ENCODE measurements at places on chromosomes 1 and 21.

- peak; percentile 56 for DNase-seq
These were observed 19.2 kb upstream of the PEF1 start for GRCh38 chr1:31663622-31664452.

DNA sequence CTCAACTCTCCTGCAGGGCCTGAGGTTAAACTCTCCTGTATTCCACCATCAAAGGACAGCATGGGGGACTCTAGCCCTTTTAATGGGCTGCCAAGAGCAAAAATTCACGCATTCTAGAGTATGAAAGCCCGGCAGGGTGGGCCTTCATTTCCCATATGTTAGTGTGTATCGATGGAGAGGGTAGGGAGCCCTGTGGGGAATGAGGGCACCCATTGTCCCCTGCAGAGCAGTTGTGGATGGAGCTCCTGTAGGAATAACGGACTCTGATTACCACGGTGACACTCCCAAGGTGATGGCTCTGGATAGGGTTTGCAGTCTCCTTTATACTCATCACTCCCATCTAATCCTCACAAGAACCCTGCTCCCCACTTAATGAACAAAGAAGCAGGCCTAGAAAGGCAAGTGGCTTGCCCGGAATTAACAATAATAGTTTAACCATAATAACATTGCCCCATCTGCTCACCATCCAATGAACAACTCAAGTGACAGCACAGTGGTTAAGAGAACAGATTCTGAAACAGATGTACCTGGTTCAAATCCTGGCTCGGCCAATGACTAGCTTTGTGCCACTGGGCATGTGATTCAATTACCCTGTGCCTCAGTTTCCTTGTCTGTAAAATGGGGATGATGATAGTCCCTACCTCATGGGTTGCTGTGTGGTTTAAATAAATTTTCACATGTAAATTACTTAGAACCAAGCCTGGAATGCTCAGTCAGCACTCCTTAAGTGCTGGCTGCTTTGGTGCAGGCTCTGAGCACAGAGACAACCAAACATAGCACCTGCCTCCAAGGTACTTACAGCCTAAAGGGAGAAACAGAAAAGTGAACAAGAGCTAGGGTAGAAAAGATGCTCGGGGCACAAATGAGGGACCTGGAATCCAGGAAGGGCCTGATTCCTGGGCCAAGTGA, 29.0 kb downstream of the HIVEP3 start:
- no peak for DNase-seq

GRCh38 chr1:173970252-173970651, 51.9 kb downstream of the RC3H1 start:
- no peak for DNase-seq

GRCh38 chr1:101902199-101902598, 94.5 kb downstream of the OLFM3 start:
- DNase-seq: no peak

- DNase-seq: no peak
These were observed 37.5 kb upstream of the GRIK3 start for GRCh38 chr1:37071829-37072228.

- no peak for DNase-seq
These were observed 110.9 kb downstream of the KCNJ15 start for GRCh38 chr21:38367646-38368045.

GRCh38 chr1:12570291-12570690, 47.7 kb downstream of the DHRS3 start:
- DNase-seq: no peak

- no peak for DNase-seq
These were observed 48.8 kb downstream of the EDN2 start for GRCh38 chr1:41435570-41436178.

DNA sequence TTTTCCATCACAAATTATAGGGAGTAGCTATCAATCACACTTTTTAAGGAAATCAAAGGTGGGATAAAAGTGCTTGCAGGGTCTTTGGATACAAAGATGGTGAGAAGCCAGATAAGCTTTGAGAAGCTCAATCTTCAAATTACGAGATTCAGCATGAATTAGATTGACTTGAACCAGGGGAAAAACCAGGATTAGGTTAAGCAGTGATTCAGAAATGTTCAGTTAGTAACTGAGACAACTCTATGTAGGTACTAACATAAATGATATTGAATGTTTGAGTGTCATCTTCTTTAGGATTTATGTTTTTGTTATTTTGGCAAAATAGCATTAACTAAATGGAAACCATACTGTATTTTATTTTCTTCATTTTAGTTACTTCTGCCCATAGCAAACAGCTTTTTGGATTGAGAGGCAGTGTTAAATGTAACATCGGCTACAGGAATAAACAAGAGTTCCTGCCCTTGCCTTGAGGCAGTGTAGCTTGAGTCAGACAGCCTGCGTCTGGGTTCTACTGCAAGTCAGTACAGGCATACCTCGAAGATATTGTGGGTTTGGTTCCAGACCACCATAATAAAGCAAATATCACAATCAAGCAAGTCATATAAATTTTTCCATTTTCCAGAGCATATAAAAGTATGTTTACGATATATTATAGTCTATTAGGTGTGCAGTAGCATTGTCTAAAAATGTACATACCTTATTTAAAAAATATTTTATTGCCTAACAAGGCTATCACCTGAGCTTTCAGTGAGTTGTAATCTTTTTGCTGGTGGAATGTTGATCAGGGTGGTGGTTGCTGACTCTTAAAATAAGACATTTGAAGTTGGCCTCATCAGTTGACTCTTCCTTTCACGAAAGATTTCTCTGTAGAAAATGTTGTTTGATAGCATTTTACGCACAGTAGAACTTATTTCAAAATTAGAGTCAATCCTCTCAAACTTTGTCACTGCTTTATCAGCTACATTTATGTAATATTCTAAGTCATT, 36.9 kb upstream of the BACH1 start:
- DNase-seq: no peak

GRCh38 chr1:53631622-53632310, 107.2 kb downstream of the GLIS1 start:
- DNase-seq: no peak

- DNase-seq: no peak
These were observed 83.9 kb downstream of the MAST2 start for GRCh38 chr1:45887156-45887842.

DNA sequence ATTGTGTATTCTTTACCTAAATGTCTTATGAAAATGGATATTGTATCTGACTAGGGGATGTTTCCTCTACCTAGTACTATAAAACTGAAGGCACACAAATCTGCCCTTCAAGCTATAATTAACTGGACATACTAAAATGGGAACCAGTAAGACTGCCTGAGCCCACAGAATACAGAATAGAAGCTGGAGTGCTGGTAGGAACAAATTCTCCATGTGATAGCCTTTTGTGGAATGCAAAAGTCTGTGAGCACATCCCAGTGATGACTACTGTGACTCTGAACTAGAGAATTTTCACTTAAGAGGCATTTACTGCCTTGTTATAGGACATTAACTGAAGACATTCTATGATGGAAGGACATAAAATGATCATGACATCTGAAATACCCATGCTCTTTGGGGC, 30.3 kb downstream of the KIFAP3 start:
- no peak for DNase-seq

GRCh38 chr1:232162001-232162400, 467.9 kb downstream of the SIPA1L2 start:
- DNase-seq: no peak

GRCh38 chr1:40133312-40133665, 27.9 kb upstream of the RLF start:
- DNase-seq: no peak

DNA sequence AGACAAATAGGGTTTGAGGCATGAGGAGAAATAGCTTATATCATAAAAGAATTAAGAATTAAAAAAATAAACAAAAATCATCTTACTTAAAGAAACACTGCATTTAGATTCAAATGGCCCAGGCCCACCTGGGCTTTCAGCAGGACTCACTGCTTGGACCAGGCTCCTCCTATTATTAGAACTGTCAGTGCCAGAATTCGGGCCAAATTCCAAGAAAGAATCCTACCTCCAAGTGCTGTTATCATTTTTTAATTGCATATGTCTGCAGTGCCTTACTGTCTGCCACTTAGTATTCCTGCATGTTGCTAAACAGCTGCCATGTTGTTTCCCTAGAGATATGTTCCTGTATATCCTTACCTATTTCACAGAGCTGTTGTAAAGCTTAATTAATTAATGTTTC, 112.0 kb downstream of the BARHL2 start:
- no peak for DNase-seq

DNA sequence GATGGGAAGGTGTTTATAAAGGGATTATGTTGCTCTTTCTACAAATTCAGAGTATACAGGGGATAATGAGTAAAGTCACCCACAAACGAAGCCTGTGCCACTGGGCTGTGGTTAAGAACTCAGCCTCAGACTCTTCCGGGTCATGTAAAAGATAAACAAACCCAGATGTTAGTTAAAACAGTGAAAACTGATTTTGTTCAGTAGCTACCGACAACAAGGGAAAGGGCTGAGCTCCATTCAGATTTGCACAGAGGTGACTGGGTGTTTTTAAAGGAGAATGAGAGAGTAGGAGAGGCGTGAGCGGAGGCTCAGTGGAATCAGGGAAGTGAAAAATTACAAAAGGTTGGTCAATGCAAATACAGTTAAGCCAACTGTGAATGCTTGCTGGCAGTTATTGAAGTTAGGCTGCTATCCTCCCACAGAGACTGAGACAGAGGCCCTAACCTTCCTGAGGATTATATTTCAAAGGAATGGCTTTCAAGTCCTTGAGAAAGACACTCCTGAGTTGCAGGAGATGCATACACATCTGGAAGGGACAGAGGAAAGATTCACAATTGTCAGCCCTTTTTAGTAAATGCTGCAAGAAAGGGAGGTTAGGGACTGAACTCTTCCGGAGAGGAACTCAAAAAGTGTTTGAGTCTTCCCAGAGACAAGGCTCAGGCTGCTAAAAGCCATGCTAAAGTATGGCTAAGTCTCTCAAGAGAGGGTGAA, 29.9 kb upstream of the SAMD13 start:
- DNase-seq: no peak

DNA sequence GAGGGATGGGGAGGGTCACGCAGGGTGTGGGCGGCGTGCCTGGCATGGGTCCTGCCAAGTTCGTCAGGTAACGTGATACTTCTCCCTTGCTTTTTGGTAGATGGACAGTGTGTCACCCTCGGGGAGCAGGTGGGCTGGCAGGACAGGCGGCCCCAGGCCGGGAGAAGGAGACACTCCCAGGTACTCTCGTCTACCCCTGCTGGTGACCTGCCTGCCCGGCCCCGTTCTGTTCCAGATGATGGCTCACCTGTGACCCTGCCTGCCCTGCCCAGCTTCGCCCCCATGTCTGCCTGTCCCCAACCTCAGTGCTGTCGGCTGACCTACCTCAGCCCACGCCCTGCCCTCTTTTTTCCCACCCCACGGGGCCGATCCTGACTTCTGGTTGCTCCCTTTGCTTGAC, 144.7 kb downstream of the PCBP3 start:
- no peak for DNase-seq

GRCh38 chr21:43933199-43933598, 68.2 kb downstream of the AGPAT3 start:
- DNase-seq: no peak

DNA sequence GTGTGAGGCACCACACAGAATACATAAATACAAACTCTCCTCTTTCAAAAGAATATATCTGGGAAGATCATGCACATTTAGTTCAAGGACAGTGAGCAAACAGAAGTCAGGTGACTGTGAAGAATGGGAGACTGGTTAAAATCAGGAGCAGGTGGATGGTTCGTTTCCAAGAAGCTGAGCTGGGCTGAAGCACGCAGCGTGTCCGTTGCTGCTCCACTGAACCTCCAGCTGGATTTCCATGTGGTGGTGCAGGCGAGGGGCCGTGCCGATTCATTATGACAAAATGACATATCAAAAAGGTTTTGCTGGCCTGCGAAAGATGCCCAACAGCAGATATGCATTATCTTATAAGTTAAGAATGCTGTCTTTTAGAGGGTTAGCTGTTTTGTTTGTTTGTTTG, 66.0 kb downstream of the OLIG1 start:
- DNase-seq: no peak

GRCh38 chr1:20371883-20372282, 81.2 kb downstream of the VWA5B1 start:
- DNase-seq: no peak

DNA sequence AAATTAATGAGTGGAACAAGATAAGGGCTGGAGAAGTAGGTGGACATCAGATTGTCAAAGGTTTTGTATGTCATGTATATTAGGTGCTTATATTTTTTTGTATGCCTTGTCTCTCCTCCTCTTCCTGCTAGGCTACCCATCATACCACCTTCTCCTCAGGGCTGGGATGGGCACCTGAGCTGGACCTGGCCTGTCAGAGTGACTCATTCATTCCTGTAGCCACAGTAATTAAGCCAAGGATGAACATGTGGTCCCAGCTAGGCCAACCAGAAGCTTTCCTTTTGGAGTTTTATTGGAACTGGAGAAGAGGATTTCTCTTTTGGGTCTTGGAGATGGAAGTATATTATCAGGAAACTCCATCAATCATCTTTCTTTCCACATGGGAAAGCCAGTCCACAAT, 21.2 kb downstream of the PTGS2 start:
- DNase-seq: no peak

- DNase-seq: no peak
These were observed 4.9 kb upstream of the ATP2B4 start for GRCh38 chr1:203621559-203622262.

DNA sequence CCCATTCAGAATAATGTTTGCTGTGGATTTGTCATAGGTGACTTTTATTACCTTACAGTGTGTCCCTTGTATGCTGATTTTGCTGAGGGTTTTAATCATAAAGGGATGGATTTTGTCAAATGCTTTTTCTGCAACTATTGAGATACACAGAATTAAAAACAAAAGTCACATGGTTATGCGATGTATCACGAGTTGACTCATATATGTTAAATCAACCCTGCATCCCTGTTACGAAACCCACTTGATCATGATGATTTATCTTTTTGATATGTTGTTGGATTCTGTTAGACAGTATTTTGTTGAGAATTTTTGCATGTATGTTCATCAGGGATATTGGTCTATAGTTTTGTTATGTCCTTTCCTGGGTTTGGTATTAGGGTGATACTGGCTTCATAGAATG, 10.7 kb upstream of the OR2T34 start:
- DNase-seq: no peak

DNA sequence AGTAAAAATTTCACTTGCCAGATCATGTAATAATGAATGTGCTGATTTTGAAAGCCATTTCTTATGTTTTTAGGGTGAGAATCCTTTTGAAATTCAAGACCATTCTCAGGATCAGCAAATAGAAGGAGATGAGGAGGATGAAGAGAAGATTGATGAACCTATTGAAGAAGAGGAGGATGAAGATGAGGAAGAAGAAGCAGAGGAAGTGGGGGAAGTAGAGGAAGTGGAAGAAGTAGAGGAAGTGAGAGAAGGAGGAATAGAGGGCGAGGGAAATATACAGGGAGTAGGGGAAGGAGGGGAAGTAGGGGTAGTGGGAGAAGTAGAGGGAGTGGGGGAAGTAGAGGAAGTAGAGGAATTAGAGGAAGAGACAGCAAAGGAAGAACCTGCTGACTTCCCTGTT, 32.4 kb downstream of the ZNF326 start:
- DNase-seq: no peak

- no peak for DNase-seq
These were observed 101.1 kb upstream of the JUN start for GRCh38 chr1:58884706-58885661.
